ENCODE measurements at places on chromosomes 3 and 15.

- DNase-seq: no peak
Observed at GRCh38 chr3:108861401-108861800, 38.8 kb downstream of the TRAT1 start.

GRCh38 chr3:127033786-127034185, 50.9 kb downstream of the PLXNA1 start:
- DNase-seq: no peak

- no peak for DNase-seq
Observed at GRCh38 chr3:113602256-113602655, 69.9 kb downstream of the SIDT1 start.

DNA sequence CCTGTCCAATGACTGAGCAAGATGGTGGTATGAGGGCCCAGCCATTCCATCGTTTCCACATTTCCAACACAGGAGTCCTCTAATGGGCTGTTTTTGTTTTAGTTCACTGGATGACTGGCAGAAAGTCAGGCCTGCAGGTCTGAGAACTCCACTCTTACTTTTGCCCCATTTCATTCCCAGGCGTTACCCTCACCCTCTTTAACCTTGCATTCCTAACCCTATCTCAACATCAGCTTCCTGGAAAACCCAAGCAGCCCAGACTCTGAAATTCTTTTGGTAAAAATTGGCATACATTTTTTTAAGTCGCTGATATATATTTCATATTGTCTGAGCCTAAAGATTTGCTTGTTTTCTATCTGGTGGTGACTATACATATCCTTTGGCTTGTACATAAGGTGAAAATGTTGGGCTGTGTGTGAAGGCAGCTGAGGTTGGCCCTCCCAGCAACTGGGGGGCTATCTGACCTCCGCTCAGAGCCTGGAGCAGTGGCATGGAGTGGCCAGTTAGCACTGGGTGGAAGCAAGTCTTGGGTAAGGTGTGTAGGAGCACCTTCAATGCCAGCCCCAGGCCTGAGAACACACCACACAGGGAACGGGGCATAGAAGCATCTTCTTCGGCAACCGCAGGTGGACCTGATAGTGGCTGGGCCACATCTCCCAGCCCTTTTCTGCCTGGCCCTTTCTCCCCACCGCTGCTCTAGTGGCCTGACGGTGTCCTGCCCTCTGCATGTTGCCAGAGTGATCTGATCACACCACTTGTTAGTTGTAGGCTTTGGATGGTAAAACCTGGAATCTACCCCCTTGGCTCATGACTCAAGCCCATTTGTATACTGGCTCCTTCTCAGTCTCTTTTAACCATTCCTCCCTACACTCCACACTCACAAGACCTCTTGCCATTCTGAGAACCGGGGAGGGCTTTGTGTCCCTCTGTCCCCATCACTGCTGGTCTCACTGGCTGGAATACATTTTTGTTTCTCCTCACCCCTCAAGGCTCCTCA, 50.0 kb downstream of the AMOTL2 start:
- DNase-seq: no peak

DNA sequence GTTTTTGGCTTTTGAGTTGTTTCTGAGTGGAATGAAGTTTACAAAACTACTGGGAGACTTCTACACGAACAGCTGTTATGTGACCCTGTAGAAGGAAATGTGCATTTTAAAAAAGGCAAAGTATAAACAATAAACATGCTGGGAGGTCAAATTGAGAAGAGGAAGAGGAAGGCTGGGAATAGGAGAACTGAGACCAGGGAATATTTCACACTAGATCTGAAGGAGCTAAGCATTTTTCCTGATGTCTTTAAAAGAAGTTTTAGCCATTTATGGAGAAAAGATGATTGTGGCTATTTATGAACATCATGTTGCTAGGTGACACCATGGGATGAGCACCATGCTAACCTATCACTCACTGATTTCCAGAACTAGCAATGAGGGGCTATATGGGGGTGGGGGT, 76.3 kb upstream of the FAM98B start:
- no peak for DNase-seq

- DNase-seq: no peak
Observed at GRCh38 chr3:124643453-124643852, 86.8 kb upstream of the UMPS start.

GRCh38 chr3:188007897-188008296, 146.1 kb upstream of the LPP start:
- DNase-seq: no peak

DNA sequence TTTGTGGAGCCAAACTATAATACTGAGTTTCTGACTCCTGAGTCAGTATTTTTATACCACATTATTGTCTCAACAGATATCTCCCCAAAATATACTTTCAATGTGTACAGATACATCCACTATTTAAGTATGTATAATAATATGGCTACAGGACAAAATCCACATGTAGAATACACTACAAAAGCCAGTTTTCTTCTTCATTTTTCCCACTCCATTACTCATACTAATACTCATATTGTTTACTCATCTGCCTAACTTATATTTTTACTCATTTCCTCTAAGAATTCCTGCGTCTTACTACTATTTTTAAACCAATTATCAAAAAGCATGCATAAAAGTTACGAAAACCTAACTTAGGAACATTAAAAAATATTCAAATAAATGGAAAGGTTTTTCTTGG, 440.8 kb downstream of the ZNF385D start:
- no peak for DNase-seq

DNA sequence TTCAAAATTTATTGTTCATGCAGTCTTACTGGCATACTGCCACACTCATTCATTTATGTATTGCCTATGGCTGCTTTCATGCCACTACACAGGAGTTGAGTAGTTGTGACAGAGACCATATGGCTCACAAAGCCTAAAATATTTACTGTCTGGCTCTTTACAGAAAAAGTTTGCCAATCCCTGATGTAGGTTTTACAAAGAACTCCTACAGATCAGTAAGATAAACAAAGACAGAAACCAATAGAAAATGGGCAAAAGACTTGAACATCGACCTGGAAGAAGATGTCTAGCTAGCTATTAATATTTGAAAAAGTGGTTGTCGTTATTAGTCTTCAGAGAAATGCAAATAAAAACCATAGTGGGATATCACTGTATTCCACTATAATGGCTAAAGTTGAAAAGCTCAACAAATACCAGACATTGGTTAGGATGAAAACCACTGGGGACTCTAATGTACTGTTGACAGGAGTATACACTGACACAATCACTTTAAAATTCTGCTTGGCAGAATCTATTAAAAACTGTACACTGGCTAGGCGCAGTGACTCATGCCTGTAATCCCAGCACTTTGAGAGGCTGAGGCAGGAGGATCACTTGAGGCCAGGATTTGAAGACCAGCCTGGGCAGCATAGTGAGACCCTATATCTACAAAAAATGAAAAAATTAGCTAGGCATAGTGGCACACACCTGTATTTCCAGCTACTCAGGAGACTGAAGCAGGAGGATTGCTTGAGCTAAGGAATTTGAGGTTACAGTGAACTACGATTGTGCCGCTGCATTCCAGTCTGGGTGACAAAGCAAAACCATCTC, 87.7 kb downstream of the NEO1 start:
- DNase-seq: no peak

GRCh38 chr3:15271785-15272381, 60.5 kb downstream of the SH3BP5 start:
- peak; percentile 94 for DNase-seq

DNA sequence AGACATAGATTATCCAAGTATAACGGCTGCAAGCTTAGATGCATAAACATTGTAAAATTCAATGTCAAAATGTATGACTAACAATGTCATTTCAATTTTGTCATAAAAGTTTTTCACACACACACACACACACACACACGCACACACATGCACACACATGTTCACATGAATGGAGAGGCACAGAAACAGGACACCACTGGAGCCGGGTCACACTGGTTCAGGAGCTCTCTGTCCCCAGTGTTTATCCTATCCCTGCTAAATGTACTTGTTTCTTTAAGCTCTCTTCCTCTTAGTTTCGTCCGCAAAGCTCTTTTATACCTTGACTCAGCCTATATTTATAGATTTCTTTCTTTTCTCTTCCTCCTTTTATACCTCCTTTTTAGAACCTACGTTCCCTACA, 249.9 kb downstream of the CADPS start:
- DNase-seq: no peak

DNA sequence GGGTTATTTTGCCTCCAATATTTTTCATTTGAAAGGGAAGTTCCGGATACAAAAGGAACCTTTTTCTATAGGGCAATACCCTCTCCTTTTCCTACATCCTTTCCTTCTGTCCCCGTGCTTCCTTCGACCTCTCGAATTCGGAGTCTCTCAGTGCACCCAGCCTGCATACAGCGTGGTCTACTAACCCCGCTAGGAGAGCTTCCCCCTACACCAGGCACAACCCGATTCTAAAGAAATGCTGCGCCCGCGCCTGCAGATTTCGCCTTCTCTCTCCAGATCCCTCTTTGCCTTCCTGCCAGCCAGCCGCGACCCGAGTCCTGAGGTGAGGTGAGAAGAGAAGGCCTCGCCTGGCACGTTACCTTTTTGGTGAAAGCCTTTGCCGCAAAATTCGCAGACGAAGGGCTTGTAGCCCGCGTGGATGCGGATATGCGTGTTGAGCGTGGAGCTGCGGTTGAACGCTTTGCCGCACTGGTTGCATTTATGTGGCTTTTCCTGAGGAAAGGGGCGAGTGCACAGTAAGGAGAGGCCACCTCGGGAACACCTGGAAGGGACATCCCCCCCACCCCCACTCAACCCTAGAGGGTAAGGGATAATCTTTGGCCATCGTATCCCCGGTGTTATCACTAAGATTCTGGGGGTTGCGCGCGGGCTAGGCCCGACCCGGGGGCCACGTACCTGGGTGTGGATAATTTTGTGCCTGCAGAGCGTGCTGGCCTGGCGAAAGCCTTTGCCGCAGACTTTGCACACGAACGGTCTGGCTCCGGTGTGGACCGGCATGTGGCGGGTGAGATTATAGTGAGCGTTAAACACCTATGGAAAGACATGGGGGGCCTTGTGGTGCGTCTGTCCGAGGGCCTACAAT, 2.3 kb downstream of the FEZF2 start:
- DNase-seq: no peak

DNA sequence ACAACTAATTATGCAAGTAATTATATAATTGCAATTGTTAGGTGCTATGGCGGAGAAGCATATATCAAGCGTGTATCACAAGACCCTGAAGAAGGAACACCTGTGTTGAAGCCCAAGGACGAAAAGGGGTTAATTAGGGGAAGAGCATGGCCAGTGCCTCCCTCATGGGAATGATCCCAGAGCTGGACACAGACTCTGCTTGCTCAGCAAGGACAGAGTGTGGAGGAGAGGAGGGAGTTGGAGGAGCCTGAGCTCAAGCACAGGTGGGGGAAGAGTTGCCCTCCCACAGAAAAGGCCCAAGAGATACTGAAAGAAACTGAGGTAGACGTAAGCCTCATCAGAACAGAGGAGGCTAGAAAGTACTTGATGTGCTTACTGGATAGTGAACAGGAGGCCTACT, 423.7 kb downstream of the EPHB1 start:
- DNase-seq: no peak

- DNase-seq: no peak
Observed at GRCh38 chr3:132034097-132034485, 723 bp downstream of the CPNE4 start.

DNA sequence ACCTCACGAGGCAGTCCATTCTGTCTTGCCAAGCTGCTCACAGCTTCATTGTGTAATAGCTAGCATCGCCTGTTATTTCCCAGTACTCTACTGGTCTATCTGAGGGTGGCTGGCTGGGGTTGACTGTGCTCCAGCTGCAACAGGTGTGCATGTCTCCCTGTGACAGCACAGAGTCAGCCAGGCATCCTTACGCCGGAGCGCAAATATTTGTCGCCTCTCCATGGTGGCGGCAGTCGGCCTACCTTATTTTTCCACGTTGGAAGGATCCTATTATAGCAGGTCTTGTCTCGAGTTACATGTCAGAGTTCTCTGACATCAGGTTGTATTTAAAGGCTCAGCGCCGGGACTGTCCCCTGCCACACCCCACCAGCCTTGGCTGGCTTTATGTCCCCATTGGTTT, 307.1 kb downstream of the TLE3 start:
- no peak for DNase-seq

DNA sequence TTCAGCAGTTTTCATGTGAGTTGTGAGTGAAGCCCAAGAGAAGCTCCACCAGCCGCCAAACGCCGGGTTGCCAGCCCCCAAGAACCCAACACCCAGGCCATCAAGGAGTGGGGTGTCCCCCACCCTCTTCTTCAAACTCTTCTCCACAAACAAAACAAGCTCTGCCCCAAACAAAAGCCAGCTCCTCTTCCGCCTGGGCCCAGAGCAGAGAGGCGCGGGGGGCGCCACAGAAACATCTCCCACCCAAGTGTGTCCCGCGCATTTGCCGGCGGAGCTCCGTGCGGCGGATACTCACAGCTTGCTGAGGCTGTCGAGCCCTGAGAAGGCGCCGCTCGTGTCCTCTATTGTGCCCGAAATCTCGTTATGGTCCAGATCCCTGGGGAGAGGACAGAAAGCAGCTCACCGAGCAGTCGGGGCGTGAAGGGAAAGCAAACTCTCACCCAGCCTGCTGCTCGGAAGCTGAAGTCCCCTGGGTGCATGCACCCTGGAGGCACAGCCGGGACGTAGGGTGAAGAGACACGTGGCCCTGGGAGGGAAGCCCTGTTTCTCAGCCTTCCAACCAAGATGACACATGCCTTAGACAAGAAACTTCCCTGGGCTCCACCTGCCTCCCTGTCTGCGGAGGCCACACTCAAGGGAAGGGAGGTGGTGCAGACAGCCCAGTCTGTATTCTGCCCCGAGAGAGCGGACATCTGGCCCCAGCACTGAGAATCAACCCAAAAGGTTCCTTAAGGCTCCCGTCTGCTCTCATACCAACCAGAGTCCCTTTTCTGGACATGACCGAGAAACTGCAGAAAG, 95.7 kb downstream of the LRIG1 start:
- DNase-seq: no peak

DNA sequence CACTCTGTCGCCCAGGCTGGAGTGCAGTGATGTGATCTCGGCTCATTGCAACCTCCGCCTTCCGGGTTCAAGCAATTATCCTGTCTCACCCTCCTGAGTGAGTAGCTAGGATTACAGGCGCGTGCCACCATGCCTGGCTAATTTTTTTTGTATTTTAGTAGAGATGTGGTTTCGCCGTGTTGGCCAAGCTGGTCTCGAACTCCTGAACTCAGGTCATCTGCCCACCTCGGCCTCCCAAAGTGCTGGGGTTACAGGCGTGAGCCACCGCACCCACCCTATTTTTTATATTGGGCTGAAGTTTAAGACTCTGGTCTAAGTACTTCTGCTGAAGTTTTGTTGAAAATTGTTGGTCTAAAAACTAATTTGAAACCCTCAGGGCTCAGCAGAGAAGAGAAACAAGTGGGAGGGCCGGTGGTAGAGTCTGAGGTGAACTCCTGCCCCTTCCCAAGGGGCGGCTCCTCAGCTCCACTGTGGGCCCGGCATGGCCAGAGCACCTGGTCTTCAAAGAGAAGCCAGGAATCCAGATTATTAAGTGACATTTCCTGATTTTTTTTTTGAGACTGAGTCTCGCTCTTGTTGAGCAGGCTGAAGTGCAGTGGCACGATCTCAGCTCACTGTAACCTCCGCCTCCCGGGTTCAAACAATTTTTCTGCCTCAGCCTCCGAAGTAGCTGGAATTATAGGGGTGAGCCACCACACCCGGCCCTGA, 4.0 kb downstream of the HDAC11 start:
- DNase-seq: no peak

GRCh38 chr3:147008886-147009285, 397.5 kb downstream of the ZIC4 start:
- no peak for DNase-seq

- DNase-seq: no peak
Observed at GRCh38 chr15:74716651-74717050, 8.7 kb downstream of the CYP1A1 start.

GRCh38 chr3:181860235-181860634, 148.5 kb downstream of the SOX2 start:
- no peak for DNase-seq
